ENCODE measurements at places on chromosomes 7 and 10. TPM values are rescaled to one million over a fixed set of nuclear protein-coding genes. Genes with fewer than 3 reads are reported as not detected.

Gene TMEM130
- 1.1 TPM for total RNA-seq

Gene PNLIPRP2
- total RNA-seq: not detected

Gene GSTO2
- 0.13 TPM for total RNA-seq

Gene ZNF212
- 3.7 TPM for total RNA-seq

Gene GNAT3
- total RNA-seq: not detected

Gene ABCB1
- 3.0 TPM for total RNA-seq

Gene CFAP46
- not detected for total RNA-seq

Gene CCDC3
- total RNA-seq: 21.3 TPM

Gene TRIM73
- 0.39 TPM for total RNA-seq

Gene RADIL
- not detected for total RNA-seq

Gene ABCC2
- 0.47 TPM for total RNA-seq

Data from SJSA1 (cell line).